ENCODE measurements at places on chromosomes 4 and X.

DNA sequence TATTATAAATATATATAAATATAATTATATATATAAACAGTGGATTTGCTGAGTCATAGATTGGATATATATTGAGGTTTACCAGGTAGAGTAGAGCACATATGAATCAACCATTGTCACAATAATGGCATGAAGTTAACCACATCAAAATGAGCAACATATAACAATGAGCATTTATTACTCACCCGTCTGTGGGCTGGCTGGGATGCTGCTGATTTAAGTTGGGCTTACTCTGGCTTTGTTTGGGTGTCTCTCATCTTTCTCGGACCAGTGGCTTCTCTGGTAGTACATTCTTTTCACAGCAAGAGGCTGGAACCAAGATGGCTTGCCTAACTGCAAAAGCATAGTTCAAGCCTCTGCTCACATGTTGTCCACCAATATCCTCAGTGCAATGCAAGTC is 111.7 kb upstream of the TAPT1 start:
- DNase-seq, result no peak

DNA sequence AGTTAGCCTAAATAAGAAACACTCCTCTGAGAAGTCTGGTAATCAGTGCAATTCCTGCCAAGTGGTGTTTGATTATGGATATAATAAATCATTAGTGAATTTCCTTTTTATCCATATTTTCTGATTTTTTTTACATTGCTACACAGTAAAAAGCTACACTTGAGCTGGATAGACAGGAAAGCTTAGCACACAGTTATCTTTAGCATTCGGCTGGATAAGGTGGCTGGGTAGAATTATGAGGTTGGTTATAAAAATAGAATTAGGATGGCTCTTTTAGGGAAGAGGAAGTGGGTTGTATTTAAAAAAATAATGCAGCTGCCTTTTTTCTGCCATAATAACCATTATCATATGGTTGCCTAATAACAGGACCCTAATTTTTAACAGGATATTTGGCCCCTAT is 460.6 kb downstream of the NAF1 start:
- DNase-seq, result no peak

- DNase-seq, result no peak
These were observed 56.2 kb upstream of the RPS6KA3 start for GRCh38 chrX:20322887-20323286.

GRCh38 chr4:122555216-122555615 is 65.7 kb downstream of the IL21 start:
- DNase-seq, result no peak

GRCh38 chr4:12884846-12885796 is 599.0 kb downstream of the RAB28 start:
- no peak for DNase-seq

DNA sequence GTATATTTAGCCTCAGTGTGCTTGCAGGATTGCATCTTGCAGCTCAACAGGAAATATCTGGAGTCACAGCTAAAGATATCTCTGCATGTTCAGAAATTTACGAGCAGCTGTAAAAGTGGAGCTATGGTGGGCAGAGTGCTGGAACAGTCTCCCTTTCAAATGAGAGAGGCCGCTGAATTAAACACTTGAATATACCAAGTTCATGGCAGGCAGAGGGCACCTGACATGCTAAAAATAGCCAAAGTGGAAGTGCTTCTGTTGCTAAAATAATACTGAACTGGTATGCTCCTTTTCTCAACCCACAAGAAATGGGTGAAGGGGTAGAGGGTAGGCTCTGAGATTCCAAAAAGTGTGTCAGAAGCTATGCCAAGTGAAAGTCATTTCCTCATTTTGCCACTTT is 98.1 kb downstream of the MGST2 start:
- DNase-seq, result no peak

DNA sequence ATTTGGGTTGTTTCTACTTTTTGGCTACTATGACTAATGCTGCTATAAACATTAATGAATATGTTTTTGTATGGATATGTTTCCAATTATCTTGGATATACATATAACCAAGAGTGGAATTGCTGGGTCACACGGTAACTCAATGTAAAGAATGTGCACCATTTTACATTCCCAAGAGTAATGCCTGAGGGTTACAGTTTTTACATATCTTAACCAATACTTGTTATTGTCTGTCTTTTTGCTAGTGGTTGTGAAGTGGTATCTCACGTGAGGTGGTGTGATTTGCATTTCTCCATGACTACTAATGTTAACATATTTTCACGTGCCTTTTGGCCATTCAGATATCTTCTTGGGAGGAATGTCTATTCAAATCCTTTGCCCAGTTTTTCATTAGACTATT is 200.3 kb upstream of the MAB21L2 start:
- DNase-seq, result no peak

DNA sequence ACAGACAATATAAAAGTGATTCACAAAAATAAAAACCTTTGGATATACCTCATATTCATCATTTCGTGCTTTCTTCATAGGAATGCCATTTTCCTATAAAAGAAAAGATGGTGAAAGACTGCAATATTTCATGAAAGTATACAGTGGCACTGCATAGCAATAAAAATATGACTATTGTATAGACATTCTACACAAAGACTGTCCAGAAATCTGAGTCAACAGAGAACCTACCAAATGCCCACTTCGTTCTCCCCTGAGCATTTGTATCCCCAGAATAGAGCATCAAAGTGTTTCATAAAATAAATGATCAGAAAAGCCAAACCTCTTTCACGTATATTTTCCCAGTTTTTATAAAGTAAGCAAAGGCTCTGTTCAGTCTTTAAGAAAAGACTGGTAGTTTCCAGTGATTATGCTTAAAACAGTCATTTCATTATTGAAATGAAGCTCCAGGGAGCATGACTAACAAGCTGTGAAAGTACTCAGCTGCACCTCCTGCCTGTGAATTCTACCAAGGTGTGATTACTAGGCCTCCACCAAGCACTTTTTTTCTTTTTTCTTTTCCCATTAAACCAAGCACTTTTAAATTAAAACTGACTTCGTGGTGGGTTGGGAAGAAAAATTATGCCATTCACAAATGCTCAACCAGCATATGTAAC is 20.2 kb downstream of the PPA2 start:
- no peak for DNase-seq

GRCh38 chrX:47586043-47586787 is 4.0 kb downstream of the TIMP1 start:
- no peak for DNase-seq

GRCh38 chr4:95606739-95607138 is 58.0 kb upstream of the UNC5C start:
- DNase-seq, result no peak

DNA sequence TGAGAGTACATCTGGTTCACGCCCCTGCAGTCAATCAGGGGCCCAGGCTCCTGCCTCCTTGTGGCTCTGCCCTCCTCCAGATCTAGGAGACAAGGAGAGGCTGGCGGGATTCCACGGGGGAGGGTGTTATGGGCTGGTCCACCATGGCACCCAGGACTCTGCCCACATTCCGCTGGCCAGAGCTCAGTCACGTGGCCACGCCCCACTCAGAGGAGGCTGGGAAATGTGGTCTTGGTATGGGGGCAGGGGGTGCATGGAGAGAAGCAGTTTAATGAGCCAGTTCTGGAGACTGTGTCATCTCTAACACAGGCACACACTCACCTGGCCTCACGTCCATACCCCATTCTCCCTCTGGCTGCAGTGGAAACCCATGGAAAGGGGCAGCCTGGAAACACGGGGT is 31.5 kb upstream of the PSAPL1 start:
- DNase-seq, result no peak

GRCh38 chr4:115906428-115906827 is 793.0 kb upstream of the NDST4 start:
- no peak for DNase-seq

DNA sequence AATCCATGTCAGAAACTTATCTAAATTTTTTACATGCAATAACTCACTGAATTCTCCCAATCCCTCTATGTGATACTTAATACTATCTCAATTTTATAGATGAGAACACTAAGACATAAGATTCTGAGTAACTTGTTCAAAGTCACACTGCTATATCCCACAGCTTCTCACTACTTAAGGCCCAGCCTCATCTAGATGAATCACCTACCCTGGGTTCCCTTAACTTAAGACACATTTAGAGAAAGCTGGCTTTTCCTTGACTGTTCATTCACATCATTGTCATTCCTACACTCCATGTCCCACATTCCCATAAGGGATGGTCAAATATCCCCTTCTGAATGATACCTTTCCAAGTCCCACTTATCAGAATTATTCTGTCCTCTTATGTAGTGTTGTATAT is 21.0 kb downstream of the TNIP3 start:
- DNase-seq, result no peak

- DNase-seq, result no peak
These were observed 1454.7 kb upstream of the IGFBP7 start for GRCh38 chr4:58564695-58565475.

GRCh38 chr4:73447671-73448070 is 11.7 kb downstream of the AFP start:
- no peak for DNase-seq

DNA sequence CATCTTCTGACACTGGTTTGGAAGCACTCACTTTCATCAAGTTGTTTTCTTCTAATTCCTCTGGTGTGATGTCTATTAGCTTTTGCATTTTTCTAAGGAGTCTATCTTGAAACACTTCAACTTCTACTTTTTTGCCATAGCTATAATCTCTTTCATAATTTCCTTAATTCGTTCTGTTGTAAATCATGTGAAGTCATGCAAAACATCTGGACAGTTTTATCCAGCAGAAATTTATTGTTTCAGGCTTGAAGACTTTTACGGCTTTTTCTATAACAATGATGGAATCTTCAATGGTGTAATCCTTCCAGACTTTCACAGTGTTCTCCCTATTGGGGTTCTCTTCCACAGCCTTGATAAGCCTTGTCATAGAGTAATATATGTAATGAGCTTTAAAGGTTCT is 74.9 kb upstream of the PABPC4L start:
- DNase-seq, result no peak

GRCh38 chr4:112898357-112899141 is 150.9 kb upstream of the ANK2 start:
- DNase-seq, result peak; percentile 9

- no peak for DNase-seq
These were observed 103.5 kb downstream of the TNIP2 start for GRCh38 chr4:2652415-2653160.

- no peak for DNase-seq
These were observed 413.1 kb downstream of the PDGFC start for GRCh38 chr4:156558373-156559025.

DNA sequence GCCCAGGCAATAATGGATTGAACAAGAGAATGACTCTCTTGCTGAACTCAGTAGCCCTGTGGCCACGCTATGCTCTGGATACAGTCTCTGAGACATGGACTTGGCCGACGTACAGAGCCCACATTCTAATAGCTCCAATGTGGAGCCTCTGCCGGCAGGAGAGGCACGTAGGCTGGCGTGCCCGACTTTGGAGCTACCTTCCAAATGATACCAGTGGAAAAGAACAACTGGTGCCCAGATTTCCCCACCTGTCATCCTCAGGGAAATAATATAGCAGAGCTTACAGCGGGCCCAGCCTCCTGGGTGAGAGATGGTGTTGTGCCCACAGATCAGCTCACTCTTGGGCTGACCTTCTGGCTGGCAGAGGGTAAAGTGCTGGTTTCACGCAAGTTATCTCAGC is 10.6 kb downstream of the NDP start:
- DNase-seq, result no peak

DNA sequence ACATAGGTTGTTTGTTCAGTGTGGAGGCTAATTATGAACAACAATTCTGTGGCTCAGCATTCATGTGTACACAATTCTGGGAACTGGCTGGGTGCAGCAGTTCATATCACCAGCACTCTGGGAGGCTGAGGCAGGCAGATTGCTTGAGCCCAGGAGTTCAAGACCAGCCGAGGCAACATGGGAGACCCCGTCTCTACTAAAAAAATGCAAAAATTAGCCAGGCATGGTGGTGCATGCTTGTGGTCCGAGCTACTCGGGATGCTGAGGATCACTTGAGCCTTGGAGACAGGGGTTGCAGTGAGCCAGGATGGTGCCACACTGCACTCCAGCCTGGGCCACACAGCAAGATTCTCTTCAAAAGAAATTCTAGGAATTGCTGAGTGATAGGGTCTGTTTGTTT is 4.5 kb upstream of the PPP2R2C start:
- DNase-seq, result no peak

GRCh38 chr4:95506264-95506663 is 42.5 kb downstream of the UNC5C start:
- no peak for DNase-seq

- no peak for DNase-seq
These were observed 161.7 kb downstream of the RASL11B start for GRCh38 chr4:53023677-53024299.

GRCh38 chrX:102727761-102728160 is 7.2 kb downstream of the GPRASP3 start:
- DNase-seq, result no peak

DNA sequence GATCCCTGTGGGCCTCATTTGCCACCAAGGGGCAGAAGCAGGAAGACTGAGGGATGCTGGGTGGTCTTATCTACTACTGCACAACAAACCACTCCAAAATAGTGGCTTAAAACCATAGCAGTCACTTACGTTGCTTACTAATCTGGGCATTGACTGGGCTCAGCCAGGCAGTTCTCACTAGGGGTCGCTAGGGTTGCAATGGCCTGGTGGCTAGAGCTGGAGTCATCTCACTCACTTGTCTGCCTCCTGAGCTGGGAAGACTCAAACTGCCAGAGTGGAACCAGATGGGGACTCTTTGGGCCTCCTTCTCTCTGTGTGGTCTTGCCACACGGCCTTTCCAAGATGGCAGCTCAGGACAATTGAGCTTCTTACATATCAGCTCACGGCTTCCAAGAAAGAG is 216.3 kb upstream of the BCOR start:
- DNase-seq, result peak; percentile 9

DNA sequence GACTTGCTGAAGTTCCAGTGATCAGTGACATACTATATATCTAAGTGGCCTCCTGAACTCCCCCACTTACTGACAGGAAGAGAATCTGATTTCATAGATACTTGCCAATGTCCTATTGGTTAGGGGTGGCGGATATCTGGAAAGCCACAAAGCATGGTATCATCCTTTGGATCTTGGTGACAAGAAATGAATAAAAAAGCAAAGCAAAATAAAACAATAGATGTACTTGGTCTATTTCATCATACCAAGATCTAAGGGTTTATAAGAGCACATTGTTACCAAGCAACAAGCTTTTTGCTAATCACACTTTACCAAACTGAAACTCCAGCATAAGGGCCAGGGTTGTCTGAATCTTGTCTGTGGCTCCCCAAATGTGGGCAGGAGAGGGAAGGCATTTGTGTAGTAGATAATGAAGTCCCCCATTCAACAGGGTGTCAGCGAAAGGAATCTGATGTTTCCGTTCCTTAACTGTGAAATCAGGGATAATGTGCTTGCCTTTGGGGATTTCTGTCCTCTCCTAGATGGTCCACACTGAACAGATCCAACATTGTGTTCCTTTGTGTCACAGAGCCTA is 125.0 kb upstream of the SMIM10 start:
- no peak for DNase-seq

- no peak for DNase-seq
These were observed 36.0 kb upstream of the CCNG2 start for GRCh38 chr4:77120886-77121508.

GRCh38 chr4:4776335-4776734 is 83.1 kb upstream of the MSX1 start:
- DNase-seq, result no peak

- DNase-seq, result peak; percentile 64
These were observed 70.0 kb upstream of the FAM241A start for GRCh38 chr4:112075129-112075753.

- DNase-seq, result no peak
These were observed 14.9 kb upstream of the TCEANC start for GRCh38 chrX:13638021-13638420.

GRCh38 chr4:77194366-77194765 is 37.4 kb downstream of the CCNG2 start:
- no peak for DNase-seq

- DNase-seq, result peak; percentile 66
These were observed 1.6 kb downstream of the RAB33A start for GRCh38 chrX:130173190-130173895.
